ENCODE measurements at places on chromosomes 4 and X.

- no peak for DNase-seq
Measured at GRCh38 chrX:1403228-1403627, 11.3 kb upstream of the SLC25A6 start.

DNA sequence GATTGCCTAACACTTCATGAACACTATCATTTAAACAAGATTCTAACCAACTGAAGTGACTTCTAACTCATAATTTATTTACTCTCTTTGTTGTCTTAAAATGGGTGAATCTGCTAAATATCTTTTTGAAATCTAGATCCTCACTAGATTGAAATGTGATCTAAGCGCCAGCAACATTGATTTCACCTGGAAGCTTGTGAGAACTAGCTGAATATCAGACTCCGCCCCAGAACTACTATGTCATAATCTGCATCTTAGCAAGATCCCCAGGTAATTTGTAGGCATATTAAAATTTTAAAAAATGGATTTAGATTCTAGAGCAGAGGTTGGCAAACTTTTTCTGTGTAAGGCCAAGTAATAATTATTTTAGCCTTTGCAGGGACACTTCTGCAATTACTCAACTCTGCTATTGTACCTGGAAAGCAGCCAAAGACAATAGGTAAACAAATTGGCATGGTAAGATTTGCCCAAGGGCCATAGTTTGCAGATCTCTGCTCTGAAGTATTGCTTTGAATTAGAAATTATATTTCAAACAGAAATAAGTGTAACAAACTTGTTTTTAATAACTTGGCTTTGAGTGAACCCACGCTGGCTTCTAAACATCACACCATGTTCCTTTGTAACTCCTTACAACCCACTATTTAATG, 121.5 kb downstream of the REELD1 start:
- DNase-seq = no peak

DNA sequence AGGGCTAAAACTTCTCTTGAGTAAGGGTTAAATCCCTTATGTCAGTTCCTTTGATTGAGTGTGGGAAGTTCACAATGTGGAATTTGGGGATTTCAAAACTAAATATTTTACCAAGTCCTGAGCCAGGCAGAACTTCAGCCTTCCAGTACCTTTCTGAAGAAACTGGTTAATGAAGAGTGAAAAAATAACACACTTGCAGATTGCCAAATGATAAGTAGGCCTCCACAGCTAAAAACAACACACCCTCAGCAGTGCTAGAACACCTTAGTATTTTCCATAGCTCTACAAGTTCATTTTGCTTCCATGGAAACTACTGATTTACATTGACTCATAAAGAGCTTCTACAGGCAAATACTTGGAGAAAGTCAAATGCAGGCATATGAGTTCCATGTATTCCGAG, 326.8 kb downstream of the ZNF674 start:
- no peak for DNase-seq

- DNase-seq = no peak
Measured at GRCh38 chrX:101252634-101253033, 33.0 kb downstream of the DRP2 start.

- no peak for DNase-seq
Measured at GRCh38 chrX:66020631-66021334, 19.1 kb downstream of the VSIG4 start.

GRCh38 chrX:132591719-132592275, 103.0 kb upstream of the MBNL3 start:
- no peak for DNase-seq

DNA sequence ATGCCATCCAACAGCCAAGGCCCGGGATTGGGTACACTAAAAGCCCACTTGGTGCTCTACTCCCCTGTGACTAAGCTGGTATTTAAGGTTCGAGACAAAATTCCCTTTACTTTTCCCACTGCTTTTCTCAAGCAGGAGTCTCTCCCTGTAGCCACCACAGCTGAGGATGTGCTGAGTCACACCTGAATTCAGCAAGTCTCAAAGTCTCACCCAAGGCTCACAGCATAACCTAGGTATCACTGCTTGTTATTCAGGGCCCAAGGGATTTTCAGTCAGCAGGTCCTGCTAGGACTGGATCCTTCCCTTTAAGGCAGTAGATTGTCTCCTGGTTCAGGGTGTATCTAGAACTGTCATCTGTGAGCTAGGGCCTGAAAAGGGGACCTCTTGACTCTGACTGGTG, 39.2 kb downstream of the FMR1NB start:
- no peak for DNase-seq

- DNase-seq = no peak
Measured at GRCh38 chrX:3119376-3119775, 78.1 kb downstream of the ARSF start.
